ENCODE measurements at places on chromosomes 6 and 20.
A peak's percentile ranks its signal among the peaks of the same experiment; 100 is the strongest.

- no peak for DNase-seq
Measured at GRCh38 chr6:4463236-4463635, 313.0 kb upstream of the CDYL start.

- no peak for DNase-seq
Measured at GRCh38 chr20:25538838-25539665, 46.3 kb downstream of the NINL start.

- DNase-seq: no peak
Measured at GRCh38 chr6:153328194-153328593, 197.1 kb upstream of the RGS17 start.

GRCh38 chr20:49687595-49688567, 25.8 kb downstream of the B4GALT5 start:
- no peak for DNase-seq

DNA sequence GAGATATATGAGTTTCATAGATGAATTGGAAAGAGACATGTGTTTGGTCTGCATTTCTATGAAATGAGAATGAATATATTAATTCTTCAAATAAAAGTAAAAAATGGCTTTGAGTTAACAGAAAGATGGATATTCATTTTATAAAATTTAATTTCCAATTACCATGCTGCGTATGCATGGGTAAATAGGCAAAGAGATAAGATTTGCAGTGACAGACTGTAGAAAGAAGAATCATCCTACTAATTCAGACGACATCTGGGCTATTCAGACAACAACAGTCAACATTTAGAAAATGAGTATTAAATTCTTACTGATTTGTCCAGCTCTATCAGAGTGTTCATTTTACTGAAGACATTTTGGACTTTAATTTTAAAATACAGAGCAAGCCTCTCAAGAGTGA, 602.2 kb upstream of the NRSN1 start:
- no peak for DNase-seq

DNA sequence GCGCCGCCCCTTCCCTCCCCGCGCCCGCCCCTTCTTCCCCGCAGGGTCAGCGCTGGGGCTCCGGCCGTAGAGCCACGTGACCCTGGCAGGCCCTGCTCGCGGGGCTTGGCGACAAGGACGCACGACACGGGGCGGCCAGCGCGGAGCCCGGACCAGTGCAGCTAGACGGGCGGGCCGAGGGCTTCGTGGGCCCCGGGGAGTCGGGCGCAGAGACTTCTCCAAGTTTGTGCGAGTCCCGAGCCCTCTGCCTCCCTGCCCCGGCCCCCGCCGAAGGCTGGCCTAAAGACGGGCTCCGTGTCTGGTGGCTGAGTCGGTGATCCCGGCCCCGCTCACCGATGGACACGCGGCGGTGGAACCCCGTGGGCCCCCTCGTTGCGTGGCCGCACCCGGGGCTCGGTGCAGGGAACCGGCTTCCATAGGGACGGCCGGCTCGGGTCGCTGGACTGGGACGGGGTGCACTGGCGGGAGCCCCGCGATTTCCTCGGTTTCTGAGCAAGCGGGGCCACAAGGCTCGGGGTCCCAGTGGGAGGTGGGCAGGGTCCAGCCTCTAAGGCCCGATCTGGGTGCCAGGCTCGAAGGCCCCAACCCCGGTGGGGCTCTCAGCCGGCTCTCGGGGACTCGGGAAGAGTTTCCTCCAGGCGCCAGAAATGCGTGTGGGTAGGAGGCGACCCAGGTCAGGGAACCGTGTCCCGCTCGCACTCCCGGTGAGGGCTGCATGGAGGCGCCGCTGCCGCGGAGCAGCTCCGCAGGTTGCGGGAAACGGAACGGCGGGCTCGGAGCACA, 452 bp upstream of the GATA5 start:
- DNase-seq: no peak

- no peak for DNase-seq
Measured at GRCh38 chr6:19905584-19905983, 68.4 kb downstream of the ID4 start.

DNA sequence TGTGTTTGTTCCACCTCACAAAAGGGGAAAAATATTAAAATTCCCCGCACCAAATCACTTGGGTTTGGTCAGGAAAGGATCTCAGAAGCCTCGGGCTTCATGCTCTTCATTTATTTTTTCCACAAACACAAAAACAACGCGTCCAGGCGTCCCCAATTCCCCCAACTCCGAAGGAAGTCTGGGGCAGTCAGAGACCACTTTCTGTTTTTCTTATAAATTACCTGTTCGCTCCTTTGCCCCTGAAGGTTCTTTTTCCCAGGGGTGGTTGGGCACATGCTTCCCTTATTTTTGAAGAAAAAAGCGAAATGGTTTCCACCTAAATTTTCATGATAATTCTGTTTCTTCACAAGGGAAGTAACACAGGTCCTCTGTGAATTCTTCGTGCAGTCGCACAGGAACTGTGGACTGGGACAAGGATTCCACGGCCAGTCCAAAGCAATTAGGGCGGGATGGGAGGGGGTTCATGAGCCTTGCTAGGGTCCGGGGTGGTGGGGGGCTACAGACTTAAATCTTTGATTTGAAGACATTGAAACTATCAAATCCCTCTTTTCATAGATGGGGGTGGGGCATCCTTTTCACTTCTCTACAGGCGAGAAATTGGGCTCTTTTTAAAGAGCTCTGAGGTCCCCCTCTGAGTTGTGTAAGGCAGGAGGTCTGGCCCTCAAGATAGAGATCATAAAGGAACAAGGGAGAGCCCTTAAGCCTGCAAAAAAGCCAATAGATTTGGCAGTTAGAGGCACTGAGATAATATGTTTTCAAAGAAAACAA, 30.5 kb upstream of the HFE start:
- peak; percentile 52 for DNase-seq

DNA sequence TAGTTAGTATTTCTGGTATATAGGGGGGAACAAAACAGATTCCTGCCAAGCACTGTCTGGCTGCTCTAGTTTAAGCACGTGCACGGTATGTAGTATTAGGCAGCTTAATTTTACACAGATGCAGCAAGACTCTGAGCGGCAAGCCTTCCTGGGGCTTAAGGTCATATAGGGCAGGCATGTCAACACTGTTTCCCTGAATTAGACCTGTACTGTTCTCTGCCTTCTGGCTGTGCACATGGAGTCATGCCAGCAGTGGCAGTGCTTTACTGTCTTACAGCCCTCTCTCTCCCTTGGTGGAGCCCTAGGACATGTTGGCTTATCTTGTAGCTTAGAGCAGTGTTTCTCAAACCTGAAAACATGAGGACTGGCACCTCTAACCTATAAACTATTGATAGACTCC, 56.6 kb downstream of the PHF20 start:
- no peak for DNase-seq

DNA sequence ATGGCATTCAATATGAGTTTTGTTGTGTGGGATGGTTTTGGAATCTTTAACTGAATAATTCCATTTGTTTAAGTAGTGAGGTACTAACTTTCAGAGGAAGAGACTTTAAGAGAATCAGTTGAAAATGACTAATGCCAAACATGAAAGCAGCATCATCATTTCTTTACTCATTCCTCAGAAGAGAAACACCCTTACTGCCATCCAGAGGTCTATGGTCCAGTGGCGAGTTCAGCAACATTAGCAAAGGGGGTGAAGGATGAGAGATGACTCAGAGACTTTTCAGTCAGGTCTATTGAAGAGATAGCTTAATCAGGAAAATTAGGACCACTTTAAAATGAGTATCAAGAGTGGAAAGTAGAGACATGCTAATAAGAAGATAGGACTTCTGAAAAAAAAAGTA, 118.8 kb downstream of the COL19A1 start:
- no peak for DNase-seq

GRCh38 chr6:165704045-165704748, 41.2 kb upstream of the PDE10A start:
- DNase-seq: no peak

GRCh38 chr6:144195671-144196270, 45.5 kb downstream of the STX11 start:
- DNase-seq: no peak

GRCh38 chr6:121800047-121800446, 364.6 kb downstream of the GJA1 start:
- no peak for DNase-seq

DNA sequence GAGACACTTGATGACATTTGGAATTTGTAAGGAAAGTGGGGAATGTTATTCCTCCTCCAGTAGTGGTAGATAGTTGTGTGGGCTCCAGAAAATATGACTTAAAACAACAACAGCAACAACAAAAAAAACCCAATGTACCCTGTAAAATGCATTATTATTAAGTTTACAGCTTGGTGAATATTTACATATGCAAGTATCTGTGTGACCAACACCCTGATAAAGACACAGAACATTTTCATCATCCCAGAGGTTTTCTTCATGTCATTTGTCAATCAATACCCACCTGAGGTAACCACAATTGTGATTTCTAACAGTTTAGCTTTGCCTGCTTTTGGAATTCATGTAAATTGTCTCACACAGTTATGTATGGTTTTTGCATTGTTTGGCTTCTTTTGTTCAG, 152.1 kb upstream of the GRIK2 start:
- no peak for DNase-seq

- no peak for DNase-seq
Measured at GRCh38 chr6:22302838-22303237, 6.0 kb upstream of the PRL start.

- no peak for DNase-seq
Measured at GRCh38 chr6:145875496-145876211, 61.1 kb upstream of the FBXO30 start.

DNA sequence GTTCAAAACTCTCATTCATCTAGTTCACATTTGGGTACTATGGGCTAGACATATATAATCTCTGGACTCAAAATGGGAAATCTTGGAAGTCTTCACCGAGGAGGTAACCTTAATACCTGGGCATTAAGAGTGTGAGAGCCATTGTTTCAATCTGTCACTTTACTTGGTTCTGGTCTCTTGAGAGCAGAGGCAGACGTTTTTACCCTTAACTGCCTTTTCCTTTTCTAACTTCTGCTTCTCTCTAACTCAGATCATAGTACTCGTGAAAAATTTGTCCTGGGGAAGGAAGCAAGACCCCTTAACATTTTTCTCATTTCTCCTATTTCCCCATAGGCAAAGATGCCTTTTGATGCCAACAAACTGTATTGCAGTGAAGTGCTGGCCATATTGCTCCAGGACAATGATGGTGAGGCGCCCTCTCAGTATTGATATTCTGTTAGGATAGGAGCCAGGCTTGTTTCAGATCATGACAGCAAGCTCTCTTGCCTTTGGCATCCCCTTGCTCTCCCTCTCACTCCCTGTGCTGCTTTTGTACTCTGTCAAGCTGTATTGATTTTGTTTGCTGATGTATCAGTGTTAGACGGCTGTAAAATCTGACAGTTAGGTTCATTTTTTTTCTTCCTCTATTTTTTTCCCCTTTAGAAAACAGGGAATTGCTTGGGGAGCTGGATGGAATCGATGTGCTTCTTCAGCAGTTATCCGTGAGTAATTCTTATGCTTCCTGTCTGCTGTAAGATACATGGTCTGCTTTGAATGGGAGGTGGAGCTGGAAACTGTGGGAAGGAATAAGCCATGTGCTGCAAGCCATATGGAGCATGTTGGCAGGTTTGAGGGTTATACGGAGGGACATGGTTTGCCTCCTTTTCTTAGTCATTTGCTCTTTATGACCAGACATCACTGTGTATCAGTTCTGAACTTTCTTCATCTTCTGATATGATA, 83.5 kb downstream of the CTNNBL1 start:
- DNase-seq: no peak

GRCh38 chr6:122649701-122650100, 39.5 kb downstream of the PKIB start:
- no peak for DNase-seq

GRCh38 chr6:154071236-154071635, 32.2 kb downstream of the OPRM1 start:
- DNase-seq: no peak

DNA sequence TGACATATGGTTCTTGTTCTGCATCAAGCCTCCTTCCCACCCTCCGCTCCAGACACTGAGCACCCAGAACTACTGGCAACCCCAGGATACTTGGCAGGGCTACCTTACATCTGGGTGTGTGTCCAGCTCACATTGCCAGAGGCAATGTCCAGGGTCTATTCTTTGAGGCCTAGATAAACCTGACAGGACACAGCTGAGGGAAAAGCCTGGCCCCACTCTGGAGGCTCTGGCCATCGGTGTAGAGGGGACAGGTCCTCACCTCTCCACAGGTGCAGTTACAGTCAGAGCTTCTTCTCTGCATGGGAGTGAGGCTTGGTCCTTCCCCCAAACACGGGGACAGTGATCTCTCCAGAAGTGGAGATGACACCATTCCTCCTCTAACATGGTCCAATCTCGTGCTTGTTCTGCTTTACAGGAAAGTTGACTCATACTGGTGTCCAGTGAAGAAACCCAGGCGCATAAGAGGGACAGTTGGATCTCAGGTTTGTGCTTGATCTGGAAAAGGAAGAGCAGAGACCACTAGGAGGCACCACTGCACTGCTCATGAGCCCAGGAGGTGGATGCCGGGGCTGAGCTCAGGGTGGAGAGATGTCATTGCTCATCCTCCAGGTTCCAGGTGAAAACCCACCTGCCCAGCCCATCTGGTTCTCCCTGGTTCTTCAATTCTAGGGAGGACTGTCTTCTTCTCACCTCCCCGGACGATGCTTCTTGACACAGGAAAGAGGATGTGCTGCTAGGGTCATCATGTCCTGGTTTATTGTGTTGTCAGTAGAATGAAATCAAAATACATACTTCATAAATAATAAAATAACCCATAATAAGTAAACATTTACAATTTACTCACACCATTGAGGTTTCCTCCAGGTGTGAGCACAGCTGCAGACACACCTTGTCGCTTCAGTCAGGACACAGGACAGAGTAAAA, 14.7 kb downstream of the HLA-F start:
- DNase-seq: peak; percentile 46

- no peak for DNase-seq
Measured at GRCh38 chr6:53062169-53062539, 3.0 kb upstream of the FBXO9 start.

GRCh38 chr6:133247581-133247980, 6.4 kb downstream of the EYA4 start:
- no peak for DNase-seq

- DNase-seq: no peak
Measured at GRCh38 chr20:45187693-45188092, 13.0 kb downstream of the PI3 start.

DNA sequence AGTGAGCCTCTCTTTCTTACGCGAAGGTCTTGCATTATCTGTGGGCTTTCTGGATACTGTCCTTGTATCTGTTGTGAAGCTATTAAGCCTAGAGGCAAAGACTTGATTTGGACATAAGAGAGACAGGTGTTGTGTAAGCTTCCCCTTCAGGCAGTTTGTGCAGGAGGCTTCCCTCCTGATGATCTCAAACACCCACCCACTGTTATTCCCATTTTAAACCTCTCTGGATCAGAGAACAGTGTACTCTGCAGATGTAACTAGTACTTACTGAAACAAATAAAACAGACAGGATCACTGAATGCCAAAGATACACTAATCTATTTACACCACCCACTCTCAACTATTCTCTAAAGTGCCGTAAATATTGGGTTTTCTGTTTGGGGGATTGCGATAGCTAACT, 113.8 kb upstream of the RAB32 start:
- DNase-seq: no peak
